NCI-H2171 treated with DMSO at 0.1 percent for 48 hours (cell line): ENCODE measurements at places on chromosomes 11 and 22.

GRCh38 chr11:95895815-95896214 is 28.1 kb downstream of the MTMR2 start:
- DNase-seq, result no peak

DNA sequence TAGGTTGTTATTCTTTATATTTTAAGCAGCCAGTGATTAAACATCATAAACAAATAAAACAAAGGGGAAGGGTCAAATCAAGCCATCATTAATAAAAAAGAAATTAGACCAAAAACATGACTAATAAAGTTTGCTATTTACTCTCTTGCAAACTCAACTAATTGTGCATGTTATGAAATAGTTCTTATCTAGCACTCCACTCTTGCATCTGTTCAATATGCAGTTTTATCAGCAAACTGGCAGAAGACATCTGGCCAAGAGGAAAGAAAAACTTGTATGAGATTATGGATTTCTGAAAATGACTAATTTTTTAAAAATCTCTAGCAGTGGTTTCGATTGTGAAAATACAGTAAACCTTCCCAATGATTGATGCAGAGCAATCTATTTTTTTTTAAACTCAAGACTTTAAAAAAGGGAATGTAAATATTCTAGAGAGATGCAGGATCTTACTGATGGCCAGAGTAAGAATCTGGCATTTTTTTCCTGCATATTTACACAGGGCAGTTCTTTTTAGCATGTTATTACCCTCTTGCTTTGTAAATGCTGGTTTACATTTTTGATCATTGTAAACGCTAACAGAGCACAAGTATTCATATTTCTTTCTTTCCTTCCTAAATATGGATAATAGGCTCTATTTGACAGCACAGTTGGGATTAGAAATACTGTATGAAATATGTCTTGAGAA is 83.3 kb downstream of the GRIA4 start:
- DNase-seq, result no peak

DNA sequence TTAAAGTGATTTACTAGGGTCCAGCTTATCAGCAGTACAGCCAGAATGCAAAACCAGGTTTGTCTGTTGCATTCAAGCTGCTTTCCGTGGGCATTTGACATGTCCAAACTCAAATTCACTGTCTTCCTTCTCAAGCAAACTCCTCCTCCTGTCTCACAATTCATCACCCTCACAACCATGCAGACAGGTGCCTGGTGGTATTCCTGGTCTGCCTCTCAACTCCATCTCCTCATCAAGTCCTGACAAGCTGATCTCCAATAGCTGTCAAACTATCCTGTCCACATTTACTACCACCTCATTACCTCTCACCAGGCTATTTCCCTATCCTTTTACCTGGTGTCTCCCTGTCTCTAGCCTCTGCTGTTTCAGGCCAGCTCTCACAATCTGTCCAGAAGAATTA is 49.1 kb upstream of the LYVE1 start:
- DNase-seq, result no peak

DNA sequence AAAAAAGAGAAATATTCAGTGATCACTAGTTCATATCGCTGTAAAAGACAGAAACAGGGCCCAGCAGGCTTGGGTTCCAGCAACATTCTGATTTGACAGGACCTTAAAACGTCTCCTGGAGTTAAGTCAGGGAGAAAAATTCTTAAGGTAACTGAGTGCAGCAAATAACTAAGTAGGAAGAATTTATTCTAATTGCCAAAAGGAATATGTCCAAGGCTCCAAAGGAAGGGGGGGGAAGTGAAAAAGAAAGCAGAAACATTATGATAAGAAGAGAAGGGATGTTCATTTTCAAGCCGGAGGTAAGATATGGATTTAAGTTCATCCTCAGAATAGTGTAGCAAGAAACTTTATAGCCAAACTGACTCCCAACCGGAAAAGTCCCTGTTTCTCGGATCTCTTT is 90.4 kb downstream of the WT1 start:
- no peak for DNase-seq

DNA sequence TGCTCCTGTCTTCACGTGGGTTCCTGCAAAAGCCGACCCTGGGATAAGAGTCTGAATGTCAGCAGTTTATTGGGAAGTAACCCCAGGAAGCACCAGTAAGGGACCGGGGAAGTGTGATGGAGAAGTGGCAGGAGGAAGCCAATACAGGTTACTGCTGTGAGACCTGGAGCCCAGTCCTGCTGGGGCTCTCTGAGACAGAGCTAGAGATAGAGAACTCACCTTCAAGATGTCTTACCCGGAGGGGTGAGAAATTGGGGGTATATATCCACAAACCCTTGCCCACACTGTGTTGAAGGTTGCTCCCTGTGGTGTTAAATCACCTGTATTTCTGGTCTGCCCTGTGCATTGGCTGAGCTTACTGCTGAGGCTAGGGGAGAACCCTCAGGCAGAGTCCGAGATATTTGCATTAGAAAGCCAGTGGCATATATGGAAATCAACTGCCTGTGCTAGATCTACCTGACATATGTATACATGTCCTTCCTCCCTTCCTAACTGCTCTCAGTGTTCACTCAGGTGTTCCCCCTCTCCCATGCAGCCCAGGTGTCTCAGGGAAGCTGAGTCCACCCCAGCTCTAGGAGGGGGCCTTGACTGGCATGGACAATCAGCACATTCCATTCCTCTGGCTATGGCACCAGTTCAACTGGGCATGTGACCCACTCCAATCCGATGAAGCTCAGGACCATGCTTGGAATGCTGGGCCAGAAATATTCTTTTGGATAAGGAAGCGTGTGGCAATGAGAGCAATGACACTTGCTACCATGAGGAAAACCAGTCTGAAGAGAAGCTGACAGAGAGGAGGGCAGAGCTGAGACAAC is 6.8 kb upstream of the MICAL2 start:
- no peak for DNase-seq

- DNase-seq, result no peak
Observed at GRCh38 chr22:43237280-43237679, 50.3 kb upstream of the TTLL12 start.

DNA sequence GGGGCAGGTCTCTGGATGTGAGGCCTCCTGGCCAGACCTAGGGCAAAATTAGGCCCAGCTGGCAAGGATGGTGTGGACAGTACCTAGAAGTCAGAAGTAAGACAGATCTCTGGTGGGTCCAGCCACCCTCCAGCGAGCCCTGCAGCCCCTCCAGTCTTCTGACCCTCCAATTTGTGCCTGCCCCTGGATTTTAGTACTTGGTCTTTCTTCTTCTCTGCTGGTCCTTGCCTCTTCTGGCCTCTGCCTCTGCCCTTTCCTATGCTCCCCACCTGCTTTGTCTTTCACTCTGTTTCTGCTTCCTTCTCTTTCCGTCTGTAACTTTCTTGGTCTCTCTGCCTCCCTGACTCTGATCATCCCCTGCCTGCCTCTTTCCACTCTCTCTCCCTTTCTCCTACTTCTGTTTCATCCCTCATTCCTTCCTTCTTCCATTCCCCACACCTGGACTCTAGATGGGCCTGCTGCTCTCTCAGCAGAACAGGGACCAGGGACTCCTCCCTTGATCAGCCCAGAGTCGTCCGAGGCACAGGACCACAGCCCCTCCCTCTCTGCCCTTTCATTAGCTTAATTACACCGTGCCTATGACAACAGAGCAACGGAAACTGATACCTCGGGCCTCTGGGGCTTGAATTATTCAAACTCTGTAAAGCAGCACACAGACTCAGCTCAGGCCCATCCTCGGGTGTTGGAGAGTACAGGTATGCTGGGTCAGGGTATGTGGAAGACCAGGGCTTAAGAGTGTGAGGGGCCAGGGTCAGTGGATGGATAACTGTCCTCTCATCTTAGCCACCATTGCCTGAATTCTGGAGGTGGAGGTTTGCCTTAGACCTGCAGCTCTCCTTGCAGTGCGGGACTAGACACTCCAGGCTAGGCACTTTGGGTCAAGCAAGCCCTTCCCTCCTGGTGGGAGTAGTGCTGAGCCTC is at the start of gene CHRNA10:
Gene CHRNA10, minus strand, starts transcription at position 51 of the 921 bp plus-strand sequence. CDS start 72 bp downstream, outside the sequence.
- DNase-seq, result no peak

- peak; percentile 62 for DNase-seq
Observed at GRCh38 chr22:19874307-19875060, 19.8 kb upstream of the GNB1L start.

- DNase-seq, result peak; percentile 72
Observed at GRCh38 chr11:121762820-121763219, 310.1 kb upstream of the SORL1-AS1 start.

GRCh38 chr11:37788141-37788877 is 1190.3 kb upstream of the RAG2 start:
- DNase-seq, result no peak

GRCh38 chr11:639332-639955 is 2.4 kb downstream of the DRD4 start:
- no peak for DNase-seq

GRCh38 chr11:115930886-115931547 is 426.8 kb upstream of the CADM1 start:
- DNase-seq, result no peak

DNA sequence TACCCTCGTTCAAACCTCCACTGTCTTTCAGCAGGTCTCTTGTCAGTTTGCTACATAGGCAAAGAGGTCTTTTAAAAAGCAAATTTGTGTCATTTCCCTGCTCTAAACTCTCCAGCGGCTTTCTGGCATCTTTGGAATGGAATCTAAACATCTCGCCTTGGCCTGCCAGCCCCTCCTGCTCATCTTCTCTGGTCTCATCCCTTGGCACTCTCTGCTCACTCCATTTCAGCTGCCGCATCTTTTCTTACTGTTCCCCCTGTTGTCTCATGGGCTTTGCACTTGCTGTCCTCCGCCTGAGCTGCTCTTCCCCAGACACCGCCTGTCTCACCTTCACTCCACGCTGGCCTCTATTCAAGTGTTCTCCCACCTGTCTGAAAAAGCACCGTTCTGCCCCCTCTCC is 46.6 kb downstream of the BMAL1 start:
- DNase-seq, result no peak

DNA sequence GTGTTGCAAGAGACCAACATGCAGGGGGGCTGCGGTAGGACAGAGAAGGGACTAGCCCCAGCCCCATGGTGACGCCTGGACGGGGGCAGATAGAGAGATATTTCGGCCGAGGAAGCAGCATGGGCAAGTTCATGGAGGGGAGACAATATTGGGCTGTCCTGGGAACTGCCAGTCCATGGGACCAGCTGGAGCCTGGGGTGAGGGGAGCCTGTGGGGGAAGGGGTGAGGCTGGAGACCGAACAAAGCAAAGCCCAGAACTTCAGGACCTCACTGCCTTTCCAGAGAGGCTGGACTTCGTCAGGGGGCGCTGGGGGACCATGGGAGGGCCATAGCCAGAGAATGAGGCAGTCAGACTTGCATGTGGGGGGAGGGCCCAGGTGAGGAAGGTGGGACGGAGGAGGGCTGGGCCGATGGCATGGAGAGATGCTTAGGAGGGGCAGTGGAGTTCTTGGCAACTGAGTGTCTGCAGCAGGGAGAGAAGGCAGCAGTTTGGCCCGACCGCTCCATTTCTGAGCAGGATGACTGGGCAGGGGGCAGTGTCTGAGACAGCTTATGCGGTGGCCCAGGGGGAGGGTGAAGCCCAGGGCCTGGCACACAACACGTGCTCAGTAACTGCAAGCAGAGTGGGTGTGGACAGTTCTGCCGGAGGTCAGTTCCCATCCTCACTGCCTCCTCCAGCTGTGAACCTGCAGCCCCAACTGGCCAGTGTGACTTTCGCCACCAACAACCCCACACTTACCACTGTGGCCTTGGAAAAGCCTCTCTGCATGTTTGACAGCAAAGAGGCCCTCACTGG is 712 bp downstream of the UPK3A start:
- DNase-seq, result no peak

DNA sequence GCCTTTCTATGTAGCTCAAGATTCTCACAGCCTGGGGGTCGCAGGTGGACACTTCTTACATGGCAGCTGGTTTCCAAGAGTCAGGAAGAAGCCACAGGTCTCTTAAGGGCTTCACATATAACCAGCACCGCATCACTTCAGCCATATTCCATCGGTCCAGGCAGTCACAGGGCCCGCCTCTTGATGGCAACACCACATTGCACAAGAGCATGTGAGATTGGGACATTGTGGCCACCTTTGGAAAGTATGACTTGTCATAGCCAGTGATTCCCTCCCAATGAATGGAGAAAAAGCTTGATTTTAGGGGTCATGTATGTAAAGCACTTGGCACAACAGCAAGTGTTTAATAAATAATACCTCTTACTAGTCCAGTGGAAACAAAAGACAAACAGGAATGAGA is 98.3 kb downstream of the NCAM1 start:
- DNase-seq, result no peak

- no peak for DNase-seq
Observed at GRCh38 chr11:74822170-74822569, 73.5 kb downstream of the RNF169 start.

DNA sequence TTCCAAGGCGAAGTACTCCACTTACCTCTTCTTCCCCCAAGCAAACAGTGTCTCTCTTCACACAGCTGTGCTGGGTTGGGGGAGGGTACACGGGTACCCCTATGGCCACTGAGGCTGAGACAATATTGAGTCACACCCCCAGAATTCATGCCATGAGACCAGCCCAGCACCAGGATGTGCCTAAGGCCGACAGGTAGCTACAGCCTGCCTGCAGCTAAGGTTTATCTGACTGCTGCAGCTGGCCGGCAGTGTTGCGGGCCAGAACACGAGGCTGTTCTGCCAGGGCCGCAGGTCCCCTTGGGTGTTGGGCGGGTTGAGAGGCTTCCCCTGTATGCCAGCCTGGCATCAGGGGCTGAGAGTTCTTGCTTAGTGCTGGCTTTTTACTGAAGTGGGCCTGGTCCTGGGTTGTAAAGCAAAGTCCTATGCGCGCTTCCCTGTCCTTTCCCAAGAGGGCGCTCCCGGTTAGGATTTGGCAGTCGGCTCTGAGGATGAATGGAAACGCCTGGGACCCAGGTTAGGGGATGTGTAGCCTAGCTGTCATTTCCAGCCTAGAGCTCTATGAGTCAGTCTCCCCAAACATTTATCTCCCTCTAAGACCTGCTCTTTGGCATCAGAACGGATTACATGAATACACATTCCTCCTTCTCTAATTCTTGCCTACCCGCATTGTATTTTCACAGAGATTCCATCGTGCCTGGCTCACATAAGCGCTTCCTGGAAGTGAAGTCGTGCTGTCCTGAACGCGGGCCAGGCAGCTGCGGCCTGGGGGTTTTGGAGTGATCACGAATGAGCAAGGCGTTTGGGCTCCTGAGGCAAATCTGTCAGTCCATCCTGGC is 7.1 kb downstream of the USP18 start:
- peak; percentile 77 for DNase-seq

GRCh38 chr11:6431861-6432260 is 8.9 kb downstream of the HPX start:
- no peak for DNase-seq

DNA sequence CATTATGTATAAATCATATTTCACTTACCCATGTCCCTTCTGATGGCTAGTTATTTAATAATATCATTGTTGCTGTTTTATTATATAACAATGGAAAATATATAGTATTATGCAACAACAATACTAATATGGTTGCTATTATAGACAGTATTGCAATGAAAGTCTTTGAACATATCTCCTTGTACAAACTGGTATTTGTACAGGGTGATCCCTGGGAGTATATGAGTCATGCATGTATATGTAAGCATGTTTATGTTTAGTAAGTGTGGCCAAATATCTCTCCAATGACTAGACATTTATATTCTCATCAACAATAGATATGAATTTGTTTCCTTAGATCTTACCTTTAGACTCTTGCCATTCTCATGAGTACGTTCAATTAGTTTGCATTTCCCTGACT is 55.9 kb downstream of the KCNC1 start:
- no peak for DNase-seq

GRCh38 chr22:44385781-44386180 is 73.0 kb upstream of the SHISAL1 start:
- no peak for DNase-seq

- DNase-seq, result no peak
Observed at GRCh38 chr22:47120399-47120798, 357.9 kb downstream of the TBC1D22A start.
